ENCODE measurements at places on chromosomes 16 and 17.

DNA sequence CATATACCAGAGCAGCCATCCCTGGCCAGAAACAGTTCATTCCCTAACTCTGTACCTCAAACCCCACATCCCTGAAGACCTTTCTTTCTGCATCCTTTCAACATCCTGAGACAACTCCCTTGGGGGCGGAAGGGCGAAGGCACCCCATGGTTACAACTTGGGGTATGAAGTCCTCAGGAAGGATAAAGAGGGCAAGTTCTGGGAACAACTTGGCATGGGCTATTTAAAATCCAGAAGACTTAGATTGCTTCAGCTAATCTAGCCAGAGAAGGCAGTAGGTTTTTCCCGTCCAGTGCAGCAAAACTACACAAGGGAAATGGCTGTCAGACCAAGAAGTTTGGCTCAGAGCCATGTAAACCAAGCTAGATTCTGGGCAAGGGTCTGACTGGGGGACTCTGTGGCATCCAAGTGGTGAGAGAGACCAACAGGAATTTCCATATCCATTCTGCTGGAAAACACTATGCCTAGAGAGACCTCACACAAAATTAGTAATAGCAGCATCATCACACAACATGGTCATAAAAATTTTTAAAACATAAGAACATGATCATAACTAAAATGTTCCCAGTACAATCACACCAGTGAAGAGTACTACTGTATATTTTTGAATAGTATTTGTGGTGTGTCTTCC, 113.2 kb downstream of the CDYL2 start:
- DNase-seq, result no peak

DNA sequence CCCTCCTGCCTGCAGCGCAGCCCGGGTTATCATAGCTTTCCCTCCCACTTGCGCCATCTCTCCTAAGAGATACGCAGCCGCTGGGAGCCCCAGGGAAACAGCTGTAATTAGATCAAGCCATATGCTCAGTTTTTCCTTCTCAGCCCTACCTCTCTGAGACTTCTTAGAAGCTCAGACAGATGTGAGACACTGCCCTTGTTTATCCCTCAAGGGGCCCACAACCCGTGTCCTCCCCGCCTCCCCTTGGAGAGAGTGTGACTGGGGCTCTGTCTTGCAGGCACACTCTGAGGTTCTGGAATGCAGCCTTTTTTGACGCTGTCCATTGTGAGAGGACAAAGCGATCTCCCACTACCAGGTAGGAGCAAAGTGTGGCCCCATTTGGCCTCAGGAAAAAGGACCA, 31.2 kb downstream of the CIBAR2 start:
- no peak for DNase-seq

DNA sequence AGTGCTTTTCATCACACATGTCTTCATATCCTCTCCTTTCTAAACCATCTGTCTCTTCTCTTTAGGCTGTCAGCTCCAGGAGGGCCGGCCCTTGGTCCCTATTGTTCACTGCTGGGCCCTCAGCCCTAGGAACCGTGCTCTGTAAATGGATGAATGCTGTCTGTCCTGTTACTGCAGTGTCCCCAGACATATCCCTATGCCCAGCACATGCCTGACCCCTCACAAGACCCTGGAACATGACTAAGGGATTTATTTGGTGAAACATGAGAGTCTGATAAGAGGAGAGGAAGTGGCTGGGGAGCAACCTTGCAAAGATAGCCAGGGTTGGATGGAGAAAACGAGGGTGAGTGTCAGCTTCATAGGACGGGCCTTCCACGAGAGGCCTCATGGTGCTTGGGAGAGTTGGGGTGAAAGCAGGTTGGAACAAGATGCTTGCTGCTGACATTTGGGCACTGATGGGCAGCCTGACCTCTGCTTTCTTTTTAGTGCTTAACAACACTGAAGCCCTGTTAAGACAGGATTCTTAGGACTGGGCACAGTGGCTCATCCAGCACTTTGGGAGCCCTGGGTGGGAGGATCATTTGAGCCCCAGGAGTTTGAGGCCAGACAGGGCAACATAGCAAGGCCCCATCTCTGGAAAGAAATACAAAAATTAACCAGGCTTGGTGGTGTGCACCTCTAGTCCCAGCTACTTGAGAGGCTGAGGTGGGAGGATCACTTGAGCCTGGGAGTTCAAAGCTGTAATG, 39.0 kb downstream of the ABCC1 start:
- no peak for DNase-seq

DNA sequence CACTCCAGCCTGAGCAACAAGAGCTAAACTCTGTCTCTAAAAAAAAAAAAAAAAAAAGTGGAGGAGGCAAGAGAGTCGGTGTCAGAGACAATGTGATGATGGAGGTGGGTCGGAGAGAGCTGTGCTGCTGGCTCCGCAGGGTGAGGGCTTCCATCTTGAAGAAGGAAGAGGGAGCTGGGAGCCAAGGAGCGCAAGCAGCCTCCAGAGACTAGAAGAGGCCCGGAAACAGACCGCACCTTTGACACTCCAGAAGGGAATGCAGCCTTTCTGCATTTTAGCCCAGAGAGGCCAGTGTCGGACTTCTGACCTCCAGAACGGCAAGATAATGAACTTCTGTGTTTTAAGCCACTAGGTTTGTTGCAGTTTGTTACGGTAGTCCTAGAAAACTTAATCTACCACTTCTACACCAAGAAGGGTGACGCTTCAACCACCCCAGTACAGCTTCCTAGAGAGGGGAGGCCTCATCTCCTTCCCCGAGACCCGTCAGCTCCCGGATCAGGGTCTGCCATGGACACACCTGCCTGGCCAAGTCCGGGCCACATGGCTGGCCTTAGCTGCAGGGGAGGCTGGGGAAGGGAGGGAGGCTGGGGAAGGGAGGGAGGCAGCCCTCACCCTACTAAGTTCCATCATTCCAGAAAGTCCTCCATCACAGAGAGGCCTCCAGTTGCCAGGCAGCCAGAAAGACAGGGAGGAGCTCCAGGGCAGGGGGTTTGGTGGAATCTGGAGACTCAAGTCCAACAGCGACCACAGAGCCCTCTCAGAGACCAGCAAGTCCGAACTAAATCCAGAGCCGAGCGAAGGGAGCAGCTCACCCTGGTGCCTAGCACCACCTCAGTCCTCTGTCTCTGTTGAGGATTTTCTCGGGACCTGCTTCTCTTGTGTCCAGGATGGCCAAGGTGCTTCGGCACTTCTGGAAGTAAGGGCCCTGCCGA, 13.2 kb upstream of the RBFOX3 start:
- no peak for DNase-seq

DNA sequence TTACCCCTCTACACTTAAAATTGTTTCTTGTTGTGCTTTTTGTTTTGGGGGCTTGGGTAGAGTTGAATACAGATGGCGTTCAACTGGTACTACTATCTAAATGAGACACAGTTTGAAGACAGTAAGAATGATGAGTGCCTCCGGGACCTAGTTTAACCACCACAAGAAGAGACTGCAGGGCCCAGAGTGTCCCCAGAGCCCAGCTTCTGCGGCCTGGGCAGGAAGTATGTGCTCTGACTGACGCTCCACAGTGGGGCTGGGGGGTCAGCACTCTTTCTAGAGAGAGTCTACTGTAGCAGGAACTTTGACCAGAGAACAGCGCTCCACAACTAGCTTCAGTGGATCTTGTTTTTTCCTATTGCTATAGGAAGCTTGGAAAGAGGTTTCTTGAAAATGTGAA, 174.0 kb downstream of the VPS53 start:
- no peak for DNase-seq

DNA sequence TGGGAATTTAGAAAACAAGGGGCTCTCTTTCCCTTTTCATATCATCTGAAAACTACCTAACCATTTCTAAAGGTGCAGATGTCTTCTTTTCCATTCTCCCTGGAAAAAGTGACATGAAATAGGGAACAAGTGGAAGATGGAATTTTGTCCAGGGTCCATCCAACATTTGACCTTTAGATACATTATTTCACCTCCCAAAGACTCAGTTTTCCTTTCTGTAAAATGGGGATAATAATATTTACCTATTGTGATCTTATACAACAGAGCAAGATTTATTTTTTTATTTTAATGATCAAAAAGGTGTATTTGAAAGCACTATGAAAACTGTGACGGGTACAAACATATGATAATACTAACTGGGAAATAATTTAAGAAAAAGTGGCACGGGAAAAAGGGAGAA, 106.3 kb downstream of the HS3ST3A1 start:
- no peak for DNase-seq

GRCh38 chr17:47844814-47845715, 4.0 kb upstream of the SCRN2 start:
- no peak for DNase-seq

GRCh38 chr17:79252886-79253285, 178.3 kb downstream of the ENGASE start:
- DNase-seq, result no peak

DNA sequence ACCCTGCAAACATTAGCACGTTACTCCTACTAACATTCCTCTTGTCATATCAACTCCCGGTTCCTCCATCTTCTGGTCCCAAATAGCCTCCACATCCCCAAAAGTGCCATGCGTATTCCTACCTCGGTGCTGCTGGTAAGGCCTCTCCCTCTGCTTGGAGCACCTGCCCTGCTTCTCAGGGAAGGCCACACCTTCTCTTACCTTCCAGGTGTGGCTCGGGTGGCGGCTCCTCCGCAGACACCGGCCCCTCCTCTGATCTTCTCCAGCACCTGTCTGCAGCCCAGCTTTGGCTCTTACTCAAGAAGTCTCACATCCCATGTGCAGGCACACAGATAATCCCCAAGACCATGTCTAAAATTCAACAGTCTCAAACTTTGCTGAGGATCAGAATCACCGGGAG, 92.3 kb downstream of the GAS7 start:
- DNase-seq, result no peak

DNA sequence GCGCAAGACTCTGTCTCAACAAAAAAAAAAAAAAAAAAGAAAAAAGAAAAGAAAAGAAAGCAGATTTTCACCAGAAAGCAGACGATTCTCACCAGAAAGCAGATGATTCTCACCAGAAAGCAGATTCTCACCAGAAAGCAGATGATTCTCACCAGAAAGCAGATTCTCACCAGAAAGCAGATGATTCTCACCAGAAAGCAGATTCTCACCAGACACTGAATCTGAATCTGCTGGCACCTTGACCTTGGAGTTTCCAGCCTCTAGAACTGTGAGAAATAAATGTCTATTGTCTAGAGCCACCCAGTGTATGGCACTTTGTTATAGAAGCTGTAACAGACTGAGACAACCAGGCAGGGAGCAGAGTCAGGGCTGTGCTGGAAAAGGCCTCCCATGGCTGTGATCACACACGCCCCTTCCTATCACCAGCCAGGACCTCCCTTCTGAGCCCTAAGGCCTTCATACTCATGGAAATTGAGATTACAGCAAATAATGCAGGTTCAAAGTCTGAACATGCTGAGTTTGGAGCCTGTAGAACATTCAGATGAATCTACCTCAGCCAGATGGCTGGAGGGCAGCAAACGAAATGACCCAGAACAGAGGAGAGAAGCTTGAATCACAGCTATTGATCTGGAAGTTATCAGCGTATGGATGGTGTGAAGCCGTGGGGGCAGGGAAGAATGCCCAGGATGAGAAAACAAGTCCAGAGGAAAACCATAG, 309.3 kb downstream of the SLC39A11 start:
- DNase-seq, result no peak

- no peak for DNase-seq
Measured at GRCh38 chr16:16828913-16829398, 450.0 kb downstream of the NPIPA7 start.

DNA sequence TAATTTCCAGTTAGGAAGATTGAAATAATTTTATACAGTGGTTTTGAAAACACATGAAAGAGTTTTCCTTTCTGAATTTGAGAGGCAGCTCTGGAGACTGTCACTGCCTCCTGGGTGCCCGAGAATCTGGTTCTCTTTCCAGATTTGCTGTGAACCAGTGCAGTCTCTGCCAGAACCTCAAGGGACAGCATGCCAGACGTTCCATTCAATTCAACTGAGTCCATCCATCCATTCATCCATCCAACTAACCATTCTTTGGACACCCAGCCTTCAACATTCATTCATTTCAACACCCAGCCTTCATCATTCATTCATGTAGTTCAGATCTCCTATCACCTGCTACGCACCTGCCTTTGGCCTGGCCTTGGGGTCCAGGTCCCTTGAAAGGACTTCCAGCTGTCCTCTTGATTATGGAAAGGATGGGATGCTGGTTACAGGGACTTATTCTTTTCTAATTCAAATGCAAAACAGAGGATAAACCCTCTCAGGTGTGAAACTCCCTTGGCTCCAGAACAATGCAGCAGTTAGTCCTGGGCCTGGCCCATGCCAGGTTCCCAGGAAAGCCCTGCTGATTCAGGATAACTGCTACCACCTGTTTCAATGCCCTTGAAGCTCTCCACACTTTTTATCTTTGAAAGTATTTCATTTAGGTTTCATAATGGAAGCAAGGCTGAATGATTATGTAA, 68.7 kb downstream of the WSCD1 start:
- no peak for DNase-seq

GRCh38 chr17:79970576-79971068, 65.0 kb downstream of the TBC1D16 start:
- DNase-seq, result no peak

GRCh38 chr16:592518-593306, 2.8 kb downstream of the RAB40C start:
- no peak for DNase-seq

DNA sequence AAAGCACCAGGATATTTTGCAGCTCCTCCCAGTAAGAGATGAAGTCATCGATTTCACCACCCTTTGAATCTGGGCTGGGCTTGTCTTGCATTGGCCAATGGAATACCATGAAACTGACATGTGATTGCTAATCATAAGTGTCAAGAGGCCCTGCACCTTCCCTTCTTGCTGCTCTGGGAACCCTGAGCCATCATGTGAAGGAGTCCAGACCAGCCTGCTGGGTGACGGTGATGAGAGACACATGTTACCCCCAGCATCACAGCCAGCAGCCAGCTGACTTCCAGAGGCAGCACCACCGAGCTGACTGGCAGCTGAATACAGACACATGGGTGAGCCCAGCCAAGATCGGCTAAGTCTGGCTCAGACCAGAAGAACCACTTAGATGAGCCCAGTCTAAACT, 43.6 kb upstream of the CACNG4 start:
- no peak for DNase-seq

DNA sequence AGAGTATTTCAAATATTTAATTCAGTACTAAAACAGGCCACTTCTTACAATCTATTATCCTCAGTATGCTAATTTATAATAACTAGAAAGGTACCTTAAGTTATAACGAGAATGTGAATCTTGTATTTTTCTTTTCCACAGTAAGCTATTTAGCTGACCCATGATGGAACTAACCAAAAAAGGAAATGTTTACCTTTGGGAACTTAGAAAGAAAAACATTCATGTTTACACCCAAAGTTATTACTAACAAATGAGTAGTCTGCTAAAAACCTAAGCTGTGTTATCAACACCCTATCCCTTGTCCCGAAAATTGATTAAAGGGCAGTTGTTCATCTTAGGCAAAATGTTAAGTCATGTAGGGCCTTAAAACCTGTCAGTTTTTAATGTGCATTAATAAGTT, 8.1 kb downstream of the GNA13 start:
- DNase-seq, result no peak

GRCh38 chr17:58136669-58137279, 11.4 kb upstream of the OR4D1 start:
- no peak for DNase-seq

- DNase-seq, result no peak
Measured at GRCh38 chr17:38617074-38617860, 11.5 kb upstream of the SRCIN1 start.

All from stimulated activated CD4-positive, alpha-beta T cell treated with anti-CD3 and anti-CD28 coated beads, Interleukin-2, amount 100 ng/mL, for 4 hours (primary cell).